ENCODE measurements at places on chromosomes 11 and 22. TPM values are rescaled to one million over a fixed set of nuclear protein-coding genes. Genes with fewer than 3 reads are reported as not detected.

DNA sequence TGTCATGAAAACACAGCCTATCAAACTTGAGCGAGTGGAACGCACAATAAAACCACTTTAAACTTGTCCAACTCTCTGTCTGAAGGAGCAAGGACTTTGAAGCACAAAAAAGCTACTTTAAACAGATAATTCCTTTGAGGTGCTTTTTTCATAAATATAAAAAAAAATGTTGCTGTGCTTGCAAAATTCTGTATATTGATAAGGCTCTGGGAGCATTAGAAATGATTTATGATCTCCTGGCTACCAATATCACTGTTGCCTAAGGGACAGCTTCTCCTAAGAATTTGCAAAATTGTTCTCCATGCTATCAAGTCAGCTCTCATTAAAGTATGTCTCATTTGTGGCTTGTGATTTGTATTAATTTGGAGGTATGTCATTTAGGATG is 37.6 kb upstream of the LDLRAD3 start:
- DNase-seq, result no peak
- H3K27ac ChIP-seq, result no peak overlapping the region
- no peaks in the 10 kb centered on the region for H3K4me1 ChIP-seq
- H3K36me3 ChIP-seq, result no peaks in the 10 kb centered on the region

Gene MMP27
- total RNA-seq, result not detected

DNA sequence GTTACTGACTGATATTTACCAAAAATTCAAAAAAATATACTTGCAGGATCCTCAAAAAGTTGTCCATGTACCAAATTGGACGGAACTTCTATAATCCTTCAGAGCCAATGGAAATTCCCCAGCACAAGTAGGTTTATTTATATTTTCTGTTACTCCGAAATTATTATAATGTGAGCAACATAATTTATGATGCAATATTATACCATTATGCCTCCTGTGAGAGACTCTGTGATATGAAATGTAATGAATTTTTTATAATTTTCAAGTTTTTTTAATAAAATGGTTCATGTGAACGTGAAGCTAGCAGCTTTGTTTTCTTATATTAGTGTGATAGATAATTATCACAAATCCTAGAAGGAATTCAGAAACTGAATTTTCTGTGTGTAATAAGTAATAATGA is 18.2 kb downstream of the PIWIL4 start:
- DNase-seq, result no peak
- H3K36me3 ChIP-seq, result peaks cover 4% of the 10 kb centered on the region
- no peak overlapping the region for H3K4me3 ChIP-seq
- H3K4me1 ChIP-seq, result no peaks in the 10 kb centered on the region
- H3K27ac ChIP-seq, result no peak overlapping the region

Gene KRTAP5-9
- total RNA-seq, result not detected

GRCh38 chr22:26124991-26125725 is 44.1 kb upstream of the SEZ6L start:
- H3K36me3 ChIP-seq, result no peaks in the 10 kb centered on the region
- H3K4me1 ChIP-seq, result no peaks in the 10 kb centered on the region

DNA sequence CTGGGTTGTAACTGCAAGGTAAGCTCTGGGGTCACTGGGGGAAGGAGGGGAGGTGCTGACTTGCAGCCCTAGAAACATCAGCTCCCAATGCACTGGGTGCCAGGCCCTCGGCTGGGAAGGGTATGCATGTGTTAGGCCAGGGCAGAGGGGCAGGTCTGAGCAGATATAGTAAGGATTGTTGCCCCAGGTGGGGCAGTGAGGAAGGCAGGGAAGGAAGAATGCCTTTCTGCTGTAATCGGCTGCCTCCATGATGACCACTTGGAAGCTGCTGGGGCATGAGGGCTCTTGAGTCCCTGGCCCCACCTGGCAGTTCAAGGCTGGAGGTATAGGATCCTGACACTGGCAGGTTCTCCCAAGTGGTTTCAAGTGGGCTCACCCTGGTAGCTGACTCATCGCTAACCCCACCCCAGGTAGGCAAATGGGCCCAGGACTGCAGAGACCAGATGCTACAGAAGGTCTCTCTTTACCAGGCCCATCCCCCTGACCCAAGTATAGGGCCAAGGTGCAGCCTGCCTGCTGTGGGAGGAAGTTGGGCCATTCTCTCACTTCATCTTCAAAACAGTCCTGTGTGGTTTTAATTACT is 56.7 kb downstream of the TIMP3 start:
- peaks cover 47% of the 10 kb centered on the region for H3K36me3 ChIP-seq
- H3K27ac ChIP-seq, result no peak overlapping the region

Gene SAA4
- total RNA-seq, result not detected

Gene SEPTIN5
- total RNA-seq, result 88.3 TPM

GRCh38 chr11:12962306-12962705 is 46.8 kb upstream of the RASSF10 start:
- DNase-seq, result no peak
- no peak overlapping the region for H3K27ac ChIP-seq
- H3K4me3 ChIP-seq, result no peak overlapping the region
- H3K36me3 ChIP-seq, result no peaks in the 10 kb centered on the region

GRCh38 chr11:87116185-87116584 is 78.5 kb downstream of the TMEM135 start:
- H3K4me3 ChIP-seq, result no peak overlapping the region
- no peaks in the 10 kb centered on the region for H3K36me3 ChIP-seq
- no peaks in the 10 kb centered on the region for H3K4me1 ChIP-seq
- no peak for DNase-seq
- no peak overlapping the region for H3K27ac ChIP-seq

All from heart left ventricle (tissue), 16 donors.